ENCODE measurements at places on chromosomes 13 and 19.

GRCh38 chr13:98254513-98254912 is 77.4 kb upstream of the RNF113B start:
- no peak for DNase-seq

- no peak for DNase-seq
Measured at GRCh38 chr19:16829822-16830289, 658 bp downstream of the SIN3B start.

- DNase-seq: peak; percentile 93
Measured at GRCh38 chr19:1102407-1103131, 1.2 kb upstream of the GPX4 start.

DNA sequence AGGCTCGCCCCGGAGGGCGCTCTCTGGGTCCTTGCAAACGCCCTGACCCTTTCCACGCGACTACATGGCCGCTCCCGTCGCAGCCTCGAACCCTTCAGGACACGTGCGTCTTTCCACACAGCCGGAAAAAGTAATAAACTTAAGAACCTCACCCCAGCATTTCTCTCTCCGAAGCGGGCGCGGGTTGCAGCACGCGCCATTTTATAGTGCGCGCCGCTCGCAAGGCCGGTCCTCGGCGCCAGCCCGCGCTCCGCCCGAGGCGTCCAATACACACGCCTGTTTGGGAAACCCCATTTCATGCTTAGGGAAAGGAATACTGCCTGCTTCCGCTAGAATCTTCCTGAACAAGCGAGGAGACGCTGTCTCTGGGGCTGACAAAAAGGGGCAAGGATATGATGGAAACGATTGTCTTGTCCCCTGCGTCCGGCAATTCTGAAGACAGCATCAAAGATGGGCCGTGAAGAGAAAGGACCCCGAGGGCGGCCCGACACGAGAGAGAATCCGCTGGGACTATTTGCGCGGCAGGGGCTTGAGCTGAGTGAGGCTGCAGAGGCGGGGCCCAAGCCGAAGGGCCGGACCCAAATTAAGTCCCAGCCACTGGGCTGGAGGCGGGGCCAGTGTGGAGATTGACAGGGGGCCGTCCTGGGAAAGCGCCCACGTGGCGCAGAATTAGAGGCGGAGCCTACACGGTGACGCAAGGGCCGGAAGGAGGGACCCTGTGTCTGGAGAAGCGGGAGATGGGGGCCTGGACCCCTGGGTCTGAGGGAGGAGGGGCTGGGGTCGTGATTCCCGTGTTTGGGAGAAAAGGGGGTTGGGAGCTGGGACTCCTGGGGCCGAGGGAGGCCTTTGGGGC is 14.4 kb downstream of the ACP4 start:
- peak; percentile 98 for DNase-seq

DNA sequence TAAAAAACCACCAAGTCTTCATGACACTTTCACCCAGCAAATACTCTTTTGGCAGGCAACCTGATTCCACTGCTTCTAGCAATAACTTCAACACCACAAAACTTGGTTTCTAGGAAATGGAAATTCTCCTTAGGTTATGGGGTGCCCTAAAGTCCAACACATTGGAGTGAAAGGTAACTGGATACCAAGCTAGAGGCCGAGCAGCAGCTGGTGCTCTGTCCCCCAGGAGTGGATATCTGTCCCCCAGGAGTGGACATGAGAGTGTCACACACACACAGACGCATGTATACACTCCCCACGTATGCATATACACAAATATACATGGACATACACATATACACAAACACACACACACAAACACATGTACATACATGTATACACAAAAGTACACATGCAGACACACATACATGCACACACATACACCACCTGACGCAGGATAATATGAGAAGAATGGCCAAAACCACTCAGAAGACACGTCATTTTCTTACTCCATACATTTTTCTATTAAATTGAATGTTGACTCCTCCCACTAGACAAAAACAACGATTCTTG is 50.8 kb downstream of the RFX2 start:
- peak; percentile 10 for DNase-seq

GRCh38 chr13:113418722-113419049 is 34.6 kb downstream of the ADPRHL1 start:
- DNase-seq: no peak

GRCh38 chr19:36183245-36183628 is 31.0 kb upstream of the COX7A1 start:
- DNase-seq: no peak

- DNase-seq: no peak
Measured at GRCh38 chr19:40803857-40804782, 5.1 kb downstream of the EGLN2 start.

- no peak for DNase-seq
Measured at GRCh38 chr19:38392707-38393308, 4.3 kb downstream of the SPRED3 start.

GRCh38 chr19:57192077-57192420 is 749 bp downstream of the ZNF264 start:
- DNase-seq: no peak

- DNase-seq: no peak
Measured at GRCh38 chr13:44331912-44332851, 41.4 kb upstream of the SERP2 start.

- no peak for DNase-seq
Measured at GRCh38 chr13:109728791-109729731, 57.3 kb downstream of the IRS2 start.

GRCh38 chr13:53050151-53050550 is 21.5 kb downstream of the OLFM4 start:
- DNase-seq: no peak

GRCh38 chr13:38661010-38661675 is 25.7 kb upstream of the FREM2 start:
- DNase-seq: no peak

- no peak for DNase-seq
Measured at GRCh38 chr13:98476106-98476505, 100.8 kb downstream of the STK24 start.

DNA sequence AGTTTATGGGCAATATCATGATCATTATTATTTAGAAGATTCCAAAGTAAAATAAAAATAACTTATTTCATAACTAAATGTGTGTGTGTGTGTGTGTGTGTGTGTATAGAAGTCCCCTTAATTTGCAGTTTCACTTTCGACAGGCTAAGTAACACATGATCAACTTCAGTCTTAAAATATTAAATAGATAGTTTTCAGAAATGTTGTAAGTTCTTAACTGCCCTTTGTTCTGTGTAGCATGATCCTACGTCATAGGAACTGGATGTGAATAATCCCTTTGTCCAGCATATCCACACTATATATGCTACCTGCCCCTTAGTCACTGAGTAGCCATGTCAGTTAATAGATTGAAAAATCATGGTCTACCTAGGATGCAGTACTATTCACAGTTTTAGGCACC is 1863.5 kb upstream of the PCDH20 start:
- DNase-seq: no peak

DNA sequence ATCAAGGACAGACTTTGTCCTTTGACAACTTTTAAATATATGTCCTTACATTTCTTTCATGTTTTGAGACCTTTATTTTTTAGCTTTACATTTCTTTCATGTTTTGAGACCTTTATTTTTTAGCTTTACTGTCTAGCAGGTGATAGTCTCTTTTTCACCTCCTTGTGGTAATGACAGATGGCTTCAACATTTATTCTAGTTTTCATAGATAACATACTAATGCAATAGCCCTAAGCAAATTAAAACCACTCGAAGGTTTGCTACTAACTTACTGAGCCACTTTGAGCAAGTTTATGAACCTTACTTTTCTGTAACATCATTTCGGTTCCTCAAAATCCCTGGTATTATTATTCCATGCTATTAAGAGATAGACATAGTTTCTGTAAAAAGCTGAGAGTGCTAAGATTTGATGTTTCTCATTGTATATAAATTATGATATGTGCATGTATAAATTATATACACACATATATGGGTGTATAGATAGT is 4.5 kb downstream of the DACH1 start:
- no peak for DNase-seq

- no peak for DNase-seq
Measured at GRCh38 chr13:82758044-82758443, 1124.2 kb downstream of the SLITRK1 start.

GRCh38 chr19:45469945-45470761 is 2.4 kb downstream of the FOSB start:
- peak; percentile 67 for DNase-seq

DNA sequence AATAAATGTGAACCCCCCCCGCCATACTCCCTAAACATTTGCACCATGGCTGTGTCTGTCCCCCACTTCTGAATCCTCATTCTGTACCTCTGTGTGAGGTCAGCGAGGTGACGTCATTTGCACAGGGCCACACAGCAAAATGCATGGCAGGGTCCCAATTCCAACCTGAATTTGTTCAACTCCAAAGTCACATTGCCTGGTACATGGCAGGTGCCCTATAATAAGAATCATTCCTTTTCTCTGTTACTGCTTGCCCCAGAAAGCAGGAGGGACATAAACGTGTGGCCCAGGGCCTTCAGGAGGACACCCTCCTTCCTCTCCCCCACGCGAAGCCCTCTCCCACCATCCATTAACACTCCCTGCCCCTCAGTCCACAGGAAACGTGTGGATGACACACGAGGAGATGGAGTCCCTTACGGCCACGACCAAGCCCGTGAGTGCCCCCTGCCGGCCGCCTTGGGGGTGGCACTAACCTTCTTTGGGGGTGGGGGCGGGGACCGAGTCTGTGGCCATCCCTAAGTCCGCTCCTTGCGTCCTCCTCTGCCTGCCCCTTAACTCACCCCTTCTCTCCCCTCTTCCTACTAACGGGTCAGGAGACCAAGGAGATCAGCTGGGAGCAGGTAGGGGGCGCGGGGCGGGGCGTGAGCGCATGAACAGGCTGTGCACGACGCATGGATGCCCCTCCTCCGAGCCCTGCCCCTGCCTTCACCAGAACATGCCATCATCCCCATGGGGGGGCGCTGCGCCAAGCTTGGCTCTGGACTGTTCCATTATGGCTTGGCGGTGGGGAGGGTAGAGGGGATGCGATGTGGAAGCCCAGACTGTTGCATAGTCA is 9.4 kb downstream of the HRC start:
- DNase-seq: peak; percentile 55

All from breast epithelium (tissue), 4 donors.